ENCODE measurements at places on chromosomes 2 and 18.

- no peak for DNase-seq
These were observed 18.4 kb upstream of the B3GNT2 start for GRCh38 chr2:62177392-62178049.

GRCh38 chr18:49026501-49027373 is 76.0 kb upstream of the SMAD7 start:
- DNase-seq, result no peak

- DNase-seq, result no peak
These were observed 69.3 kb downstream of the MARCO start for GRCh38 chr2:119011162-119011909.

GRCh38 chr2:16173893-16174692 is 233.7 kb downstream of the MYCN start:
- DNase-seq, result no peak

DNA sequence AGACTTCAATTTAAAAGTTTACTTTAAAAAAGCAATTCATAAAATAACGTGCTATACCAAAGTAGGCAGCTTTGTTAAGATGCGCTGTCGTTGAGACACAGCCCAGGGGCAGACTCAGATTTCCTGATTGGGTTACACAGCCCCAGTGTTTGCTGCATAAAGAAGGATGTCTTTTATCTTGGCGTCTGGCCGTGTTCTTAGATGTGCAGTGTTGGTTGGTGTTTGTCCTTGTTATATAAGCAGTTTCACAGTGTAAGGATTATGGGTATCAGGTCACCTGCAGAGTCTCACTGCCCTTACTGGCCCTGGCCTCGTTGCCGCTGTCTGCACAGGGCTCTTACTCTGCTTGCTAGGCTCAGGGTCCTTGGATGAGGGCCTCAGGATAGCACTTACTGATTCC is 108.5 kb downstream of the WDSUB1 start:
- no peak for DNase-seq

DNA sequence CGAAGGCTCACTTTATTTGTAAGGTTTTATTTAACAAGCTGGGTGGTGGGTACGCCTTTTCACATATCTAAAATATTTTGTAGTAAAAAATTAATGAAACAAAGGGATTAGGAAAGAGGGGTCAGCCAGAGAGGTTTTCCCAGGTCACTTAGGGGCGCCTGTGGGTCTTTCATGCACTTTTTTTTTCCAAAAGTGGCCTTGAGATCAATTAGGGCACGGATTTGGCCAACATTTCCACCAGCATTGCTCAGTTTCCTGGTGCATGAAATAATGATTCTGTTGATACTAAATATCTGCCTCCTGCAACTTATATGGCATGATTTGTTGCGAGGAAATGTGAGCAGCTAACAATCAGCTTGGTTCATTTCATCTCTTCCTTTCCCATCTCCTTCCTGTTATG is 67.6 kb upstream of the ZCCHC2 start:
- DNase-seq, result no peak

DNA sequence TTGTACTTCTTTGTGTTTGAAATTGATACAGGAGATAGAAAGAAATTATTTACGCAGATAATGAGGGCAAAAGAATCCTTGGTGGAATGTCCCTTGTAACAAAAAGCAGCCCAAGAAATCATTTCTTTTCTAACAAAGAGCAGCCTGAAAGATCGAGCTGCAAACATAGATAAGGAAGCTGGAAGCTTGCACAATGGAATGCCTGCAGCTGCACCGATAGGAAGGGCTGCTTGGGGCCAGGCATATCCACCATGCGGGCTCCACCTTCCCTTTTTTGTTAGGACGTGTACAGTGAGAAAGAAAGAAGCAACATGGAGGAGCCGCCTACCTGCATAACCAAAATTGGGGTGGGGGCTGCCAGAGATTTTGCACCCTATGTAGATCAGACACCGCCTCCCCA is 568.7 kb downstream of the METTL4 start:
- DNase-seq, result no peak

DNA sequence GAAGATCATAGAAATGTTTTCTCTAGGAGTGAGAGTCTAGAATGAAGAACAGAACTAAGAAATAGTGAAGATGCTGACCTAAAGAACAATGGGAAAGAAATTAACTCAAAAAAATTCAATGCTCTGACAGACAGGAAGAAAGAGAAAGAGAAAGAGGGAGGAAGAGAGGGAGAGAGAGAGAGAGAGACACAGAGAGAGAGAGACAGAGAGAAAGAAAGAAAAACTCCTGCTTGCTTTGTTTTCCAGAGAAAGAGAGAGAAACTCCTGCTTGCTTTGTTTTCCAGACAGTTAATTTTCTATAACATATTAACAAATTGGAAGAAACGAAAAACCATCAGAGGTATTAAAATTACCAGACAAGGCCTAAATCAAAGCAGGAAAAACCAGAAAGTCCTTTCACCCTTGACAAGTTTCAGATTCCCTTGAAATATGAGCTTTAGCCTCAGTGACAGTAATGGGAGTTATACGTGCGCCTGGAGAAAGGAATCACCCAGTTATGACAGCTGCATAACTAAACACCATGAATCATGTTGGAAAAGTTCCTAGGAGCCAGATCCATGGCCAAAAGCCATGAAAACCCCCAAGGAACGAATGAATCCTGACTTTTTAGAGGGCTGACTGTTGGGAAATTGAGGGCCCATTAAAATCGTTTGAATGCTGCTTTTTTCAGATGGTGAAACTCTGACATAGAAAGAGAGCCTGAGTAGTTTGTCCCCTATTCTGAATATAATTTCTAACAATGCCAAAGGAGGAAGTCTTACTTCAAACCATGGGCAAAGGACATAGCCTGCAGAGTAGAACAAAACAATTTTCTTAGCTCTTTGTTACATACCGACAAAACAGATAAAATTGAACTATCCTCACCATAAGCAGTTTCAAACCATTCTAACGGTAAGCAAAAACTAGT is 228.6 kb upstream of the CHST9 start:
- no peak for DNase-seq

DNA sequence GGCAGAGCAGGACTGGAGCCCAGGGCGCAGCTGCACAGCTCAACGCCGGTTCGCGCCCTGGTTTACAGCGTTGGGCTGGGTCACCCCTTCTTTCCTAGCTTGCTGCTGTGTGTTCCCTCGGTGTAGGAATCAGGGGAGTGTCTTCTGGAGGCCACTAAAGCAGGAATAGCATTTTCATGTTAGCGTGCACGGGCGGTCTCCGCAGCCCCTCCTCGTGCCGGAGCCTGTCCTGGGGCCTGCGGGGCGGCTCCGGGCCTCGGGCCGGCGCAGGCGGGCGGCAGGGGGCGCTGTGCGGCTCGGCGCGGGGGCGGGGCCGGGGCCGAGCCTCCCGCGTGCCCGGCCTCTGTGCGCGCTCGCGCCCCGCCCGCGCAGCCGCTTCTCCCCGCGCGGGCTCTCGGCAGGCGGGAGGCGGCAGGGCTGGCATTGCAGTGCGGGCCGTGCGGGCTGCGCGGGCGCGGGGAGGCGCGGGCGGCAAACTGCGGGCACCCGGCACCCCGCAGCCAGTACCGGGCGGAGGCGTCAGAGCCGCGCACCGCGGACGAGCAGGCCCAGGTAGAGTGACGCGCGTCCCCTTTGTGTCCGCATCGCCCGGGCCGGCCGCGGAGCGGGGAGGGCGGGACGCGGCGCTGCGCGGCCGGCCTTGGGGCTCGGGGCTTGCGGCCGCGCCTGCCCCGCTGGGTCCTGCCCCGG is at the start of gene RNF144A:
Gene RNF144A, plus strand, starts transcription at position 342 of the 690 bp plus-strand sequence. CDS start 79,515 bp downstream, outside the sequence.
- peak; percentile 69 for DNase-seq

DNA sequence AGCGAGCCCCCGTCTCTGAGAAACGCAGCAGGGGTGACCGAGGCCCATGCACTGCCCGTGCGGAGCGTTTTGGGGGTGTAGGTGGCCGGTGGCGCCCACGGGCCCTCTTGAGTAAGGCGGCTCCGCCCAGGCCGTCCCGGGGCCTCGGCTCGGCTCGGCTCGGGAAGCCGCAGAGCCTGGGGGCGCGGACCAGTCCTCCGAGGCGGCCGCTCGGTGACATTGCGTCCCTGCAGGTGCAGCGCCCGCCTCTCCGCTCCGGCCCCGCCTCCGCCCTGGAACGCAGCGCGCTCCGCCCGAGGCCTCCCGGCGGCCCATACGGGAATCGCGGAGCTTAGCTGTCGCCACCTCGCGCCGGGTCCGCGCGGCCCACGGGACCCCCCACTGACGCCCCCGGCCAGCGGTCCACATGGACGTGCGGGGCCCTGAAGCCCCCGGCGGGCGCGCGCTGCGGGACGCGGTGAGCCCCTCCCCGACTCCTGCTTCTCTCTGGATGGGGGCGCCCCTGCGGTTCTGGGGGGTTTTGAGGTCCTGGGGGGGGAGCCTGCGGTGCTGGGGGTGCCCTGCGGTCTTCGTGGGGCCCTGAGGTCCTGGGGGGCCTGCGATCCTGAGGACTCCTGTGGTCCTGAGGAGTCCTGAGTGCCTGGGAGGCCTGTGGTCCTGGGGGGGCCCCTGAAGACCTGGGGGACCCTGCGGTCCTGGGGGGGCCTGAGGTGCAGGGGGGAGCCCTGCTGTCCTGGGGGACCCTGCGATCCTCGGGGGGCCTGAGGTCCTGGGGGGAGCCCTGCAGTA is at the start of gene HSBP1L1:
Gene HSBP1L1, plus strand, starts transcription at position 314 of the 789 bp plus-strand sequence. Its CDS starts 93 bp downstream, at position 407.
- DNase-seq, result peak; percentile 96

DNA sequence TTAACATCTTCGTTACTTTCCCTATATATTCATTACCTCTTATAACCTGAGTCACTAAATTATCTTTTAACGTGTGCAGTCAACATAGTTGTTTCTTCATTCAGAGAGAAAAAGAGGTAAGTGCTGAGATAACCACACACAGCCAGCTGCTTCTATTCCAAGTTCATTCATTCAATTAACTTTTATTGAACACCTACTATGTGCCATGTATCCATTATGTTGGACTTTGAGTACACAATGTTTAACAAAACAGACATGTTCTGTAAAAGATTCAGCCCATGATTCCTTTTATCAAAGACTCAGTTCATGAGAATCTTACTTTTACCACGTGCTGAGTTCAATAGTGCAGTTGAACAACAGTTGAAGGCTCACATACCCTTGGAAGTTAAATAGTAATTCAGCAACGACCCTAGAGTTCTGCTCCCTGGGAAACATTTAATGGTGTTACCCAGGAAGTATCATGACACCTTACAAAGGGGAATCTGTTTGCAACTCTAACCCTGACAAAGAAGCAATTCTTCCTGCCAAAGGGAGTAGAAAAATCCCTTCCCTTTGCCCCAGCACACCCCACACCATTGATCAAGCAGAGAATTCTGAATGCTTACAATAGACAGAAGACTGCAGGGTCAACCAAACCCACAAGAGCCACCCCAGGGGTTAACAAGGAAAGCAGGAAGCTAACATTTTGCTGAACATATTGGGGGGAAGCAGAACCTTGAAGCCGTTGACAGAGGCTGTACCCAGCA is 595.8 kb downstream of the STK39 start:
- DNase-seq, result no peak

DNA sequence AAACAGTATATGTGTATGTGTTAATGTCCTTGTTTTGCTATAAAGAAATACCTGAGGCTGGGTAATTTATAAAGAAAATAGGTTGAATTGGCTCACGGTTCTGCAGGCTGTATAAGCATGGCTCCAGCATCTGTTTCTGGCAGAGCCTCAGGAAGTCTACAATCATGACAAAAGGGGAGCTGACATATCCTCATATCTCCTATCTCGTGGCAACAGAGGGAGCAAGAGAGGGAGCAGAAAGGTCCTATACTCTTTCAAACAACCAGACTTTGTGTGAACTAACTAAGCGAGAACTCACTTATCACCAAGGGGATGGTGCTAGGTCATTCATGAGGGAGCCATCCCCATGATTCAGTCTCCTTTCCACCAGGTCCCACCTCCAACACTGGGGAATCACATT is 13.0 kb downstream of the CALCRL start:
- DNase-seq, result no peak

DNA sequence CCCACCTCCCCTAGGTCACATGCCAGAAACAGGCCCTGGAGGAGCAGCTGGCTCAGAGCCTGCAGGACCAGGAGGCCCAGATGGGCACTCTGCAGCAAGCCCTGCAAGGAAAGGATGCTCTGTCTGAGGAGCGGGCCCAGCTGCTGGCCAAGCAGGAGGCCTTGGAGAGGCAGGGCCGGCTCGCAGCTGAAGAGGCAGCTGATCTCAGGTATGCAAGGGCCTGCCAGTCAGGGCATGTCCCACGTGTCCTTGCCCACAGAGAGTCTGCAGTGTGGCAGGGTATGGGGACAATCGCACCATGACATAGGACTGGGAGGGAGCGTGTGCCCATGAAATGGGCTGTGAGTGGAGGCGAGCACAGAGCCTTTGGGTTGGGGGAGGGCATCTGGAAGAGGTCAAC is 39.9 kb downstream of the CROCC2 start:
- DNase-seq, result peak; percentile 36

DNA sequence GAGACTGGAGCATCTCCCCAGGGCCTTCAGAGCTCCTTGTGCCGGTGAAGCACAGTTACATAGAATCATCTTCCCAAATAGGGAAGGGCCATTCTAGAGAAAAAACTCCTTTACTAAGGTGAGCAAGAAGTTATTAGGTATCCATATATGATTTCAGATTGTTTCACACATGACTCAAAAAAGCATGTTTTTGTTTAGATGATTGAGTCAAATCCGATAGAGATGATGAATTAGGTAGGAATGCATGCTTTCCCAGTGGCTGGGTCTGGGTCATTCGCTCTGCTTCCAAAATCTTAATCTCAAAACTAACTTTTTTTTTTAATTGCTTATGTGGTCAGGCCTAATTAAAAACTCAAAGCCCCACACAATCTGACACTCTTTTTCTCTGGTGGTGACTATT is 3.8 kb downstream of the NT5C1B start:
- no peak for DNase-seq

- peak; percentile 26 for DNase-seq
These were observed 784 bp downstream of the WDR33 start for GRCh38 chr2:127810156-127810618.

GRCh38 chr18:44149706-44150105 is 531.0 kb upstream of the SETBP1 start:
- DNase-seq, result no peak

GRCh38 chr2:5692561-5693286 is 540 bp downstream of the SOX11 start:
- DNase-seq, result no peak

GRCh38 chr2:36333350-36334012 is 22.1 kb upstream of the CRIM1 start:
- no peak for DNase-seq

- no peak for DNase-seq
These were observed 301.9 kb downstream of the RIT2 start for GRCh38 chr18:42813570-42813969.

DNA sequence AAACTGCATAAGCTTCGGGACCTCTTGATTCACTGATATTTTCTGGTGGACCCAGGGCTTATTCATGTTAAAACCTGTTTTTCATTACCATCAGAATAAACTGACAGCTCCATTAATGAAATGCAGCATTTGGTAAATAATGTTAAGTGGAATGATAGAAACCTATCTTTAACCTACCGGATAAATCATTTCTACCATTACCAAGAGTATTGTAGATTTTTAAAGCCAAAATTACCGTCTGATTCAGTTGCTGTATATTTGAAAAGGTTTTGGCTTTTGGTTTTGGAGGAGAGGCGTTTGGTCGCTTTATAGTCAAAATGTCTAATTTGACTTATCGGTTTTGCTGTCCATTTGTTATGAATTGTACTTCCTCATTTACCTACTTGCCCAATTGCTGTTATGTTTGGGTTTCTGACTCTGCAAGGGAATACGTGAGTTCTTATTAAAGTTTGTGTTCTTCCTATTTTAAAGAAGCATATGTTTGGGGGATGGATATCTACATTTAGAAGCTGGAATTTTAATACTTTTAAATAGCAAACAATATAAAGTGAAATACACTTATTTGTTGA is 1.0 kb upstream of the CUL3 start:
- DNase-seq, result no peak
